ENCODE measurements at places on chromosomes 6 and 20.

DNA sequence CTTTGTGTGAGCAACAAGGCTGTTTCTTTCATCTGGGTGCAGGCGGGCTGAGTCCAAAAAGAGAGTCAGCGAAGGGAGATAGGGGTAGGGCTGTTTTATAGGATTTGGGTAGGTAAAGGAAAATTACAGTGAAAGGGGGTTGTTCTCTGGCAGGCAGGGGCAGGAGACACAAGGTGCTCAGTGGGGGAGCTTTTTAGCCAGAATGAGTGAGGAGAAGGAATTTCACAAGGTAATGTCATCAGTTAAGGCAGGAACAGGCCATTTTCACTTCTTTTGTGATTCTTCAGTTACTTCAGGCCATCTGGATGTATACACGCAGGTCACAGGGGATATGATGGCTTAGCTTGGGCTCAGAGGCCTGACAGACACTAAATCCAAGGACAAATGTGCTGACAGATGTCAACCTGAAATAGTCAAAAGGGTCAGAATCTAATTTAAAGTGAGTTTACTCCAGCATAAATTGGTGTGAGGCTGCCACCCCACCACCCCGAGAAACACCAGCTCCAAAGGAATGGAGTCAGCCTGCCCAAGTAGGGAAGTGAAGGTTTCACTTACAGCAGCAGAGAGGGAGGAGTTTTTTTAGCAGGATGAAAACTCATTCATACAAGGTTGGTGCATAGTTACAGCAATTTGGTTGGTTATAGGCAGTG lies 560.0 kb upstream of the CDH4 start:
- no peak for DNase-seq

GRCh38 chr6:97572943-97573342 lies 289.9 kb upstream of the MMS22L start:
- no peak for DNase-seq

DNA sequence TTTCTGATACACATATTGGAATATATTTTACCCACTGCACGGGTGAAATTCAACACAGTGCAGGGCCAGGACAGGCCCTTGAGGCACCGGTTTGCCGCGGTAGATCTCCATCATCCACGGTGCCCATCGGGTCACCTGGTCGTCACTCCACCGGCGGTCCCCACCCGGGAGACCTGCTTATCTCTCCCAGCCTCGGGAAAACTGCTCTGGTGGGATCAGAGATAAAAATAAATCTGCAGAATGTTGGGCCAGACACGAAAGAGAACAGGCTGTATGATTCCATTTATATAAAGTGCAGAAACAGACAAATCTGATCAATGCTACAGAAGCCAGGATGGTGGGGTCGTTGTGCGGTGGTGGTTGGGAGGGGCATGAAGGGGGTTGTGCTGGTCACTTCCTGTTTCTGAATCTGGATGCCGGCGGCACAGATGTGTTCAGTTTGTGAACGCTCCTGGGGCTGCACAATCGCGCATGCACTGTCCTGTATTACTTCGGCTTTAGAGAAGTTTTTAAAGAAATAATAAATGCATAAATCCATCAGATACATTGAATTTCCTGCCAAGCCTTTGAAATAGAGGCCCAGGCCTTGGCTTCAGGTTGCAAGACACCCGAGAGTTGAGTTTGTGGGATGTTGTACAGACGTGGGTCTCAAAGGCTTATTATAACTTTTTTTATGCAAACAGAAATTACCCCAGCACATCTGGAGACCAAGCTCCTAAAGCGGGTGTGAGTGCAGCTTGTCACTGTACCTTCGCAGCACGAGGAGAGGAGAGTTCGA lies 54.3 kb downstream of the ANKRD60 start:
- DNase-seq, result no peak

GRCh38 chr6:1610497-1611321 lies 994 bp downstream of the FOXC1 start:
- no peak for DNase-seq

GRCh38 chr6:98047164-98047563 lies 764.1 kb upstream of the MMS22L start:
- DNase-seq, result no peak

Measured in GM04504 (cell line).